NCI-H187 (cell line): ENCODE measurements at places on chromosomes 6 and 20.

DNA sequence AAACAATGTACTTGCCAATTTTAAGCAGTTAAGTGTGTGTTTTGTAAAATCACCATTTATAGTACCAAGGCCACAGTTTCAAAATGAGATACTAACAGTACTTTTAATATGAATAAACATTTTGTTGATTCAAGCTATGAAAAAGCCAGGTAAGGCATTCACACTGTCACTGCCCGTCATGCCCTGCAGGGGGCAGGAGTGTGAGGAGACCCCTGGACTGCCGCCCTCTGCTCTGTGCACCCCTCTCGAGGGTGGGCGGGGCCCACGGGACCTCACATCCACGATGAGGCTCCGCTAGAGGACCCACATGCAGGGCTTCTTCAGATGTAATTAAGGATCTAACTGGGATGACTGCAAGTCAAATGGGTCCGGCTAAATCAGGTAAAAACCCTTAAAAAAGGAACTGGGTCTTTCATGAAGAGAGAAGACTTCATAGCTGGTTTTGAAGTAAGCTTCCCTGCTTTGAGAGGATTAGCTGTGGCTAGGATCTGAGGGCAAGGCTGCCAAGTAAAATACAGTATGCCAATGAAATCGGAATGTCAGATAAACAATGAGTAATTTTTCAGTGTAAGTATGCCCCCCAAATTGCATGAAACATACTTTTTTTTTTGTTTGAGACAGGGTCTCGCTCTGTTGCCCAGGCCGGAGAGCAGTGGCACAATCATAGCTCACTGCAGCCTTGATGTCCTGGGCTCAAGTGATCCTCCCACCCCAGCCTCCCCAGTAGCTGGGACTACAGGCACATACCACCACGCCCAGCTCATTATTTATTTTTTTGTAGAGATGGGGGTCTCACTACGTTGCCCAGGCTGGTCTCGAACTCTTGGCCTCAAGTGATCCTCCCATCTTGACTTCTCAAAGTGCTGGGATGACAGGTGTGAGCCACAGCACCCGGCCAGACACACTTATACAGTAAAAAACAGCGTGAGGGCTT is 18.7 kb downstream of the DIDO1 start:
- no peak for DNase-seq

GRCh38 chr20:3032624-3033023 is 10.8 kb upstream of the GNRH2 start:
- no peak for DNase-seq

- no peak for DNase-seq
Measured at GRCh38 chr6:27532820-27533538, 60.1 kb upstream of the ZNF184 start.

- DNase-seq = no peak
Measured at GRCh38 chr20:34011275-34011674, 17.6 kb downstream of the RALY start.

DNA sequence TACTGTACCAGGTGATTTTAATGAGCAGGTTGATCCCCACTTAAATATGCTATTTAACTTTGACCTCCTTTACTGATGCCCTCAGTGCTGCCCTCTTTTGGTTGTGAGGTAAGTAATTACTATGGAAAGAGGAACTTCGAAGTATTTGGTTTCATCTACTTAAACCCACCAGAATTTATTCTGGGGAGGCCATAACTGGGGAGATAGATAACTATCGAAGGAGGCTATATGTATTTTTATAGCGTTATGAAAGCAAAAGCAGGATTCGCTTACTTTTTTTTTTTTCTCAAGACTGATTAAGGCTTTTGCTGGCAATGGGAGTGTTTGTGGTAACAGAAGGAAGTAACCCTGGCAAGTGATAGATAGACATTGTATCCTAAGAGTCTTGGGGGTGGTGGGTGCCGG is 168.9 kb upstream of the CENPW start:
- no peak for DNase-seq

DNA sequence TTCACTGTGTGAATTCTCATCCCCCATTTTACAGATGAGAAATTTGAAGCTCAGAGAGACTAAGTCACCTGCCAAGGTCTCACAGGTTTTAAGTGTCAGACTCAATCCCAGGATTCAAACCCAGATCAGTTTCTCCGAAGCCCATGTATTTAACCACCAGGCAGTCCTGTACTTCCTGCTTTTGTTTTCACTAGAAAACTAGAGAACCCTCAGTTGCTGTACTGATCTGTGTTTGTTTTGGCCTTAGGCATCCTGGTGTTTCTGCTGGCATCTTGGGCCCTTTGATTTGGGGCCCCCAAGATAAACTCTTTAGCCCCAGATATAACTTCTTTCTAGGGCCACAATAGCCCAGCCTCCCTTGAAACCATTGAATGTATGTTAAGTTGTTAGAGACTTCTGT is 36.5 kb downstream of the PPP1R16B start:
- DNase-seq = no peak

DNA sequence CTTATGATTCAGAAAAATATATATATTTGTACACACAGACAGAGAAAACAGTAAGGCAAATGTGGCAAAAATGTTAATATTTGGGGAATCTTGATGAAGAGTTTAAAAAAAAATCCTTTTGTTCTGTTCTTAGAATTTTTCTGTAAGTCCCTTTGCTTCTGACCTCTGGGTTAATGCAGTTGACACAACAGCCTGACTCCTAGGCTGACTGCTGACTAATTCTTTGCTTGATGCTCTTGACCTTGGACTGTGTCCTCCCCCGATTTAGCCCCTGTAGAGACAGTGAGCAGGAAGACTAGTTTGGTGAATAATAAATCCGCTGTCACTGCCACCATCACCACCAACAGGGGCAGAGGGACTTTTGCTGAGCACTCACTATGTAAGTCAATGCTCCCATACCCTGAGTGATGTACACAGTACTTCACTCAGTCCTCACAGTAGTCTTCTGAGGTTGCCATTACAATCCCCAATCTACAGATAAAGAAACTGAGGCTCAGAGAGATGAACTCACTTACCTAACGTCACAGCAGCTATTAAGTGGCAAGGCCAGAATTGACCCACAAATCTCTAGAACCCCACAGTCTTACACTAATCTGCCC is 71.7 kb downstream of the SNX5 start:
- DNase-seq = no peak

- no peak for DNase-seq
Measured at GRCh38 chr20:57936636-57937385, 227.0 kb upstream of the PMEPA1 start.

DNA sequence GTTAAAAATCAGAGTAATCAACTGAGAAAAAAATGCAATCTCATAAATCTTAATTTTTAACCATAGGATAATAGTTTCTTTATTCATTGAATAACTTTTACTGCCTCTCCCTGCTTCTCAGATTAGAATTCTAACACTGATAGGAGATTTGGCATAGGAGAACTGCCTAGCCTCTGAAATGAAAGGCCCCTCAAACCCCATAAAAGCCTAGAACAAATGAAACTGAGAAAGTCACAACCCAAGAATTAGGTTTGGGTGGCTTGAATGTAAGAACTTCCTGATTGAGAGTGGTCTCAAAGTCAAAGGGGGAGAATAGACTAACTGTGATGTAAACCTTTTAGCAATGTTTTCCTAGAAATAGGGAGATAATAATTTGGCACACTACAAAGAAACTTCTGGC is 52.2 kb downstream of the SAMD5 start:
- DNase-seq = no peak

GRCh38 chr6:97240222-97240621 is 42.8 kb downstream of the MMS22L start:
- no peak for DNase-seq

DNA sequence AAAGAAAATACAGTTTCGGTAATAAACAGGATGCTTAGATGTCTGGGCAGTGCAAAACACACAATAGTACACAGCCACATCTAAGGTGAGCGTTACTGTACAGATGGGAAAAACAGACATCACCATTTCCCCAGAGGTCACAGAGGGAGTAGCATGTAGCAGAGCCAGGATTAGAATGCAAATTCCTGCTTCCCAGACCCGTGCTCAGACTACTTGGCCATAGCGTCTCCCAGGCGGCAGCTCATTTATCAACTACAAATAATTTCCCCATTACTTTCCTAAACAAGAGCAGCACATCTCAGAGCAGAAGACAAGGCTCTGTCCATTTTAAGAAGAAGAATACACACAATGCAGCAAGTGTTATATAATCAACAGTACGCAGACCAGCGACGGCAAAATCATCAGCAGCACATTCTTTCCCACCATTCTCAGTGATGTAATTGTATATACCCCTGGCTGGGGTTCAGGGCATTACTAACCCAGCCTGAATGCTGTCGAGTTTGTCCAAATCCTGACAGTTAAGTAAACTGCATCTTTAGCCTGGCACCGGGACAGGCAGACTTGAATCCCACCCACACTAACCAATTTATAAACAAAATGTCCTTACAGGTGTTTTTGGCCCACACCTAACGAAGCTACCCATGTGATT is 61.9 kb downstream of the CNKSR3 start:
- no peak for DNase-seq

DNA sequence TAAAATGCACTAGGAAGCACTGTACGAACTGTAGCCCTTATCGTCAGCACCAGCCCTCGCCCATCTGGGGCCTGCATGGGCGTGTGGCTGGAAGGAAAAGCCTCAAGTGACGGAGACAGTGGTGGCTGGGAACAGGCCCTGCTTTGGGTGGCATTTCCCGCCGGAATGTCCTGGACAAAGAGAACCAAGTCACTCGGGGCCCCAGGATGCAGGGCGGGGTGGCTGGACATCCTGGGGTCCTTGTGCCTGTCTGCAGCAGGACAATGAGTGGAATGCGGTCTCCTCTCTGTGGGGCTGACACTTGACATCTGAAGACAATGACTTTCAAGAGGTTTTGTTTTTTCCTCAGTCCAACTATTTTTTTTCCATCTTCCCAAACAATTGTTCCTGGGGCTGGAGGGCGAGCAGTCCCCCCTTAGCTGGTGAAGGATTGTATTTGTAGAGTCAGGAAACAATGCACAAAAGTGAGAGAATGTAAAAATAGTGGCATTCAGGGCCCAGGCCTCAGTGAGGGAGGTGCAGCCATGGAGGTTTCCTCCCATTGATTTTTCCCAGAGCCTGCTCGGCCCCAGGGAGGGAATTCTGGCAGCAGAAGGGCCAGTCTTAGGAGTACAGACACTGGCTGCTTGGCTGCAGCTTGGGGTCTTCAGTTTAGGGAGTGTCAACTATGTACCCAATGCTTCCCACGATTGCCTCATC is 64.4 kb downstream of the PREX1 start:
- no peak for DNase-seq

DNA sequence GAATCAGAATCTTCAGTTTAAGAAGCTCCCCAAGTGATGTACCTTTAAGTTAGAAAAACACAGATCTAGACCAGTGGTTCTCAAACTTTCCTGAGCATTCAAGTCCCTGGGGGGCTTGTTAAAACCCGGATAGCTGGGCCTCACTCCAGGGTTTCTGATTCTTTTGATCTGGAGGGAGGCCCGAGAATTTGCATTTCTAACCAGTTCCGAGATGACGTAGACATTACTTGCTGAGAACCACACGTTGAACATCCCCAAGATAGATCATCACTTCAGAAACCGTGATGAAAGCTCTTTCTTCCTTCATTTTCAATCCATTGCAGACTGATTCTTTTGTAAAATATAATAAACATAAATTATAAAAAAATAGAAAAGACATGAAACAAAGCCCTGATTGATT is 40.7 kb upstream of the KIF16B start:
- DNase-seq = no peak

- DNase-seq = no peak
Measured at GRCh38 chr20:49966861-49967260, 15.9 kb upstream of the SNAI1 start.

GRCh38 chr6:33451606-33452005 is 2.8 kb upstream of the ZBTB9 start:
- no peak for DNase-seq

DNA sequence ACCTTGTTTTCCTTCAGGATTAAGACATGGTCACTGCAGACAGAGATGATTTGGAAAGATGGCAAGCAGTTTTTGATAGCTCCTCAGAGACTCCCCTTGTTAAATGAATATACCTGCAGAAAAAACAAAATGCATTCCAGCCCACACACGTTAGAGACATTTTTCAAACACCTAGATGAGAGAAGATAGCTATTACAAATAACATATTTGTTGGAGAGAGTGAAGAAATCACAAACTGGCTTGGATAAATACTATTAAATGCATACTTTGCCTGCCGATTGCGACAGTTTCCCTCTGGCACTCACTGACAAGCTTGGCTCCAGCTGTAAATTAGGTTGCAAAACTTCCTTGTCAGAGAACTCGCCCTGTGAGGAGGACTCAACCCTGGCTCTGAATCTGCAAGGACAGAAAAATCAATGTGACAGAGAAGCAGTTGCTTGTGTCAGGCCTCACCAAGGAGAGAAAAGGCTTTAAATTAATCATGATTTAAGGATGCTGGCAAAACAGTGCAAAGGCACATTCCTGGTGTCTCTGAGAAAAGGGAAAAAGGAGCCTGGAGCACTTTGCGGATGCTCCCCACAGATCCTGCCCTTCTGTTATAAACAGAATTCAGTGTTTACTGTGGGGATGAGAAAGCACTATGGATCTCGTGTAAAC is 423.7 kb upstream of the MARCKS start:
- DNase-seq = no peak

DNA sequence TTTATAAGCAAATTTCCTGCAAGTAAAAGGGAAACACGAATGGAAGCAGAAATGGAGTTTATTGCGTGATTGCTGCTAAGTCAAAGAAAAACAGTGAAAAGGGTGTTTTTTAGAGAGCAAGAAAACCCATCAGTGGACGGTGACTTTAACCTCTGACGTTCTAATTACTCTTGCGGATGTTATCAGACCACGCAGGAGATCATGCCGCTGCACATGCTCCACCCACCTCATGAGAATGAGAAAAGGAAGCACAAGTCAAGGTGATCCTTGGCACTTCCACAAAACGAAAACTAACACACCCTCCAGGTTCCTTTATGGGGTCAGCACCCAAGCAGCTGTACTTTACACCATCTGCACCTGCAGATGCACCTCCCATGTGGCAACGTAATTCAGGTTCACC is 45.0 kb downstream of the LYRM4 start:
- no peak for DNase-seq

GRCh38 chr6:82410151-82410648 is 46.6 kb downstream of the TPBG start:
- no peak for DNase-seq

GRCh38 chr6:70270287-70271005 is 32.4 kb downstream of the COL9A1 start:
- DNase-seq = no peak

GRCh38 chr6:90131125-90131524 is 165.5 kb downstream of the BACH2 start:
- no peak for DNase-seq

GRCh38 chr6:168122521-168122920 is 43.5 kb upstream of the FRMD1 start:
- DNase-seq = no peak

GRCh38 chr6:44151348-44152108 is 7.1 kb upstream of the CAPN11 start:
- no peak for DNase-seq

- no peak for DNase-seq
Measured at GRCh38 chr6:3895805-3896204, 46.6 kb downstream of the FAM50B start.

GRCh38 chr6:112113431-112113830 is 26.0 kb downstream of the FAM229B start:
- no peak for DNase-seq
